ENCODE measurements at places on chromosomes 11 and 22. TPM values are rescaled to one million over a fixed set of nuclear protein-coding genes. Genes with fewer than 3 reads are reported as not detected.

DNA sequence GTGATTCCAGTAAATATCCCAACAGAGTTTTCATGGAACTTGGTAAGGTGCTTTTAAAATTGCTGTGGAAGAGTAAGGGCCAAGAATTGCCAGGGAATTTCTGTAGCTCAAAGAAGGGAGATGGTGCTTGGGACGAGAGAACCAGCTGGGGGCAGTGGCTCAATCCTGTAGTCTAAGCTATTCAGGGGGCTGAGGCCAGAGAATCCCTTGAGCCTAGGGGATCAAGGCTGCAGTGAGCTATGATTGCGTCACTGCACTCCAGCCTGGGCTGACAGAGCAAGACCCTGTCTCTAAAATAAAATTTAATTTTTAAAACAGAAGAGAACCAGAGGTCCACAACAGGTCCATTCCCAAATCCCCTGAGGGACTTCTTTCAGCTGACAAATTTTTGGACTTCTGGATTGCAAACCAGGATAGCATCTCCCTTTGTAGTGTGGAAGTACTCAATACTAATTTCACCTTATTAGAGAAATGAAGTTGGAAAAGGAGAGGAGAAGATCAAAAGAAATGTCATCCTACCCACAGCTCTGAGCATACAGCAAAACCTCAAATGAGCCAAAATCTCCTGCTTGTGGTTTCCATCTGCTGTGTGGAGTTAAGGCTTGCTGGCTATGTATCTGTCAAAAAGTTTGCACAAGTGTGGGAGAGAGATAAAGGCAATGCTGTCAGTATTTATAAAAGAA lies 59.2 kb upstream of the CLPB start:
- DNase-seq = no peak

DNA sequence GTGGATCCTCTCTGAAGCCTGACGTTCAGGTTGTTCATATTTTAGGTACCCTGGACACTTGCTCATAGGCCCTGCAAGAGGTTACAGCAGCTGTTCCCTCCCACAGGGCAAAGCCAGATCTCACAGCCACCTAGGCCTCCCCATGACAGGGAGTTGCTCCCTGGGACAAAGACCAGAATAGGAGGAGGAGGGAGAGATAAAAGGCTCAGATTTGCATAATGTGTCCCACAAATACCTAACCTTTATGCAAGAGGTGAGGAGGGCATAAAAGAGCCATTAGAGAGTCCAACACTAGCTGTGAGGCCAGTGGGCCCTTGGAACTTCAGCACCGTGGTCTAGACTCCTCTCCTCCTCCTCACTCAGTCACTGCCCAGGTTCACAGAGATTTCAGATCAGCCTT lies 33.8 kb downstream of the ZNF280B start:
- DNase-seq = no peak

DNA sequence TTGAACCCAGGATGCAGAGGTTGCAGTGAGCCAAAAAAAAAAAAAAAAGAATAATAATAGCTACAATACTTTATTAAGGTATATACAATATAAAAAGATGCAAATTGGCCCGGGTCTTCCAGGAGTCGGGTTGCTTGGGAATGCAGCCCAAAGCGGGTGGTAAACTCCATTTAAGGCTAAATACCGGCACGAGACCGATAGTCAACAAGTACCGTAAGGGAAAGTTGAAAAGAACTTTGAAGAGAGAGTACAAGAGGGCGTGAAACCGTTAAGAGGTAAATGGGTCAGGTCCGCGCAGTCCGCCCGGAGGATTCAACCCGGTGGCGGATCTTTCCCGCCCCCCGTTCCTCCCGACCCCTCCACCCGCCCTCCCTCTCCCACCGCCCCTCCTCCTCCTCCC lies 143.3 kb downstream of the DLG2 start:
- DNase-seq = no peak

GRCh38 chr11:125114518-125114917 lies 3.1 kb upstream of the TMEM218 start:
- DNase-seq = no peak

GRCh38 chr11:105825141-105825540 lies 196.9 kb downstream of the MSANTD4 start:
- DNase-seq = no peak

- DNase-seq = no peak
Observed at GRCh38 chr22:38464992-38465672, 2.8 kb upstream of the KDELR3 start.

DNA sequence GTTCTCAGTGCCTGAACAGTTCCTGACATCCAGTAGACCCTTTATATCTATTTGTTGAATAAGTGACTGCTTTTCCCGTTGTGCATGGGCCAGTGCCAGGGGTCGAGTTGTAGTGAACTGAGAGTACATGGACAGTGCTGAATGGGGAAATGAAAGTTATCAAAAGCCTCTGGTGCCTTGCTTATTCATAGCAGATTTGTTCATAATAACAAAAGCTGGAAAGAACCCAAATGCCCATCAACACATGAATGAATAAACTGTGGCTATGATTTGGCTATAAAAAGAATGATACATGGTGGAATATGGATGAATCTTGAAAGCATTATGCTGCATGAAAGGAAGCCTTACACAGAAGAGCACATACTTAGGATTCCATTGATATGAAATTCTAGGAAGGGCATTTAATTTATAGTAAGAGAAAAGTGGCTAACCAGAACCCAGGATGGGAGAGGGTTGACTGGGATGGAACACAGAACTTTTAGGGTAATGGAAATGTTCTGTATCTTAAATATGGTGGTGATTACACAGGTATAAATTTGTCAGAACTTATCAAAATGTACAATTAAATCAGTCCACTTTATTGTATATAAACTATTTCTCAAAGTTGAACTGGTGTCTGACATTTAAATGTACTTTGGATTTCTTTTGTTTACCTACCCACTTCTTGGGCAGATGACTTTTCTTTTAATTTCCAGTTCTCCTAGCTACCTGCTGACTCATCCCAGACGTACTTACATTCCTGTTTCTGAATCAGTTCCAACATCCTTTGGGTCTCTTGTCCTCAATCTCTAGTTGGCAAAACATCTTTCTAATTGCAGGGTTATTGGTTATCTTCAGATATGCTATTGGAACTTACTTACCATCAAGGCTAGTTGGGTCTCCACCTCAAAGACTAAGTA lies 42.8 kb downstream of the PACS1 start:
- DNase-seq = peak; percentile 81

DNA sequence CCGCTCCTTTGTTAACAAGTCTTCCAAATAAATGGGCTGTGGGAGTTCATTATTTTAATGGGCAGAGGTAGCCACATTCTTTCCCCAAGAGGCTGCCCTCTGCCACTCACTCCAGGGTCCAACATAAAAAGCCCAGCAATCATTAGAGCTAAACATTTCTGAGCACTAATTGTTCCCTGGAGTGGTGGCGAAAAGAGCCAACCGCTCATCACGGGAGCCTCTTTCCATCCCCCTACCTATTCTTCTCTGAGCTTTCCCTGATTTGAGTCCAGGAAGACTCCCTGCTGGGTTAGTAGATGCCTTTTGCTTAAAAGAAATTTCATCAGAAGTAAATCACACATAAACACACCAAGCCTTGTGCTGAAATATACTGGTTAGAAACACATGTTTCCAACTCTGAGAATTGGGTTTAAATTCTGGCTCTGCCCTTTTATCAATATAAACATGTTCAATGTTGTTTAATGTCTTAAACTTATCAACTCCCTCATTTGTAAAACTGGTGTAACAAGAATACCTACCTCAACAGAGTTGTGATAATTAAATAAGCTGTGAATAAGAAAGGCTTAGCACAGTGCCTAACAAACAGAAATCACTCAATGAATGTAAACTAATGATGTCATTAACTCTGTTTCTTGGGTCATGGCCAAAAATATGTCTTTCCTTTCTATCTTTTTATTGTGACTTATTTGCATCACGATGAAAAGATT lies at the start of gene OR5A2:
TSS of gene OR5A2 (minus strand) at position 53 of the 707 bp plus-strand sequence. CDS start 3,460 bp downstream, outside the sequence.
- DNase-seq = no peak

GRCh38 chr22:37186228-37186996 lies 1.6 kb downstream of the C1QTNF6 start:
- peak; percentile 68 for DNase-seq

- DNase-seq = no peak
Observed at GRCh38 chr22:45088576-45088975, 75.1 kb upstream of the NUP50 start.

The KCNJ1 gene
- total RNA-seq = not detected

The HEPN1 gene
- total RNA-seq = not detected

The LYVE1 gene
- not detected for total RNA-seq

The PKDREJ gene
- not detected for total RNA-seq

The OSBP2 gene
- total RNA-seq = 4.7 TPM
